ENCODE measurements at places on chromosomes 7 and 10.

GRCh38 chr10:113130014-113130641 lies 180.1 kb downstream of the TCF7L2 start:
- DNase-seq, result no peak

GRCh38 chr10:35409094-35409582 lies 72.8 kb downstream of the CCNY start:
- DNase-seq, result peak; percentile 72

- DNase-seq, result no peak
These were observed 15.1 kb downstream of the SLC35B4 start for GRCh38 chr7:134301592-134301991.

GRCh38 chr7:141663081-141663849 lies 38.7 kb downstream of the DENND11 start:
- DNase-seq, result peak; percentile 76

DNA sequence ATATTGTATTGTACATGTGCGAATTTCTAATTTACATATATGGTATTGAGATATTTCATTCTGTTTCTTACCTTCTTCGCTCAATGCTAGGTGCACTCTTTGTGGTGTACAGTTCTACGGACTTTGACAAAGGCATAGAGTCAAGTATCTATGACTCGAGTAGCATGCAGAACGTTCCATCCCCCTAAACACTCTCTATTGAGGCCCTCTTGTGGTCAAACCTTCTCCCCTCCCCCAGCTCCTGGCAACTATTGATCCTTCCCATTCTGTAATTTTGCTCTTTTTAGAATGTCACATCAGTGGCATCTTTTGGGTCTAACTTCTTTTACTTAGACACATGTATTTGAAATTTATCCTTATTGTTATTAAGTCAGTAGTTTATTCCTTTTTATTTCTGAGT lies 30.7 kb upstream of the GDF10 start:
- no peak for DNase-seq

DNA sequence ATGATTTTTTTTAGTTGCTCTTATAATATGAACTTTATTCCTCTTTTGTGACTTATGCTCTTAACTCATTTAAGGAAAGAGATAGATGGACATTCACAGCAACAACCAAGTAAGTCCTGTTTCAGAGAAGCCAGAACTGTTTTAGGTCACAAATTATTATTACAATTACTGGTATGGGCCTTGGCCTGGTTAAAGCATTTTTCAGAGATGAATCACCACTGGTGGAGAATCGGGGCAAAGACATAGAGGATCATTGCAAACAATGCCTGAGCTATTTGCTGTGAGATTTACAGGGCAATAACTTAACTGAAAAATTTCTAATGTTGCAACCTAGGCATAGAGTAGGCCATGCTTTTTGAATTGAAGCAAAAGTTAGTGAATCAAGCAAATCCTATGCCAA lies 138.0 kb upstream of the YAE1 start:
- DNase-seq, result peak; percentile 46

GRCh38 chr7:38594949-38595348 lies 36.2 kb downstream of the AMPH start:
- no peak for DNase-seq

GRCh38 chr7:7539711-7540110 lies 4.0 kb upstream of the COL28A1 start:
- DNase-seq, result no peak

- DNase-seq, result peak; percentile 96
These were observed 6.9 kb upstream of the HYCC1 start for GRCh38 chr7:23020742-23021401.

GRCh38 chr10:47031901-47032465 lies 120.8 kb downstream of the PTPN20 start:
- peak; percentile 9 for DNase-seq

GRCh38 chr7:142992427-142992826 lies 30.3 kb upstream of the KEL start:
- no peak for DNase-seq

- DNase-seq, result no peak
These were observed 358.8 kb downstream of the BBS9 start for GRCh38 chr7:33487998-33488682.
